Fibroblast of skin of left biceps (primary cell): ENCODE measurements at places on chromosomes 1 and 21.

DNA sequence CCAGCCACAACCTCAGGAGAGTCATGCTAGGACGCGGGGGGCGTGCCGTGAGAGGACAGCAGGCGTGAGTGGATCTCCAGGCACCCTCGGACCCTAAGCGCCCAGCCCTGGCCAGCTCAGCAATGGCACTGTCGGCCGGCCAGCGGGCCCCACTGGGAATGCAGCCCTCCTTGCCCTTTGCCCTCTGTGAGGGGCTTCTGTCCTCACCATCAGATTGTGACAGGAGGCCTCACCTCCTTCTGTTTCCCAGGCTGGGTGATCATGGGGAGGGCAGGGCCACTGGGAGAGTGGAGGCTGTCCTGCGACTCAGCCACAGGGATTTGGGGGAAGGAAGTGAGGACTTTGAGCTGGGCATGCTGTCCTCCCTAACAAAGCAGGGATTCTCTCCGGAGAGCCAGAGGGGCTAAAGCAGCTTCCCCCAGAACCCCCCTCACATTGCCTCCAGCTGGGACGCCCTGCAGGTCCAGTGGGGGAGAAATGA, 6.6 kb upstream of the LRRC3 start:
- DNase-seq, result no peak

DNA sequence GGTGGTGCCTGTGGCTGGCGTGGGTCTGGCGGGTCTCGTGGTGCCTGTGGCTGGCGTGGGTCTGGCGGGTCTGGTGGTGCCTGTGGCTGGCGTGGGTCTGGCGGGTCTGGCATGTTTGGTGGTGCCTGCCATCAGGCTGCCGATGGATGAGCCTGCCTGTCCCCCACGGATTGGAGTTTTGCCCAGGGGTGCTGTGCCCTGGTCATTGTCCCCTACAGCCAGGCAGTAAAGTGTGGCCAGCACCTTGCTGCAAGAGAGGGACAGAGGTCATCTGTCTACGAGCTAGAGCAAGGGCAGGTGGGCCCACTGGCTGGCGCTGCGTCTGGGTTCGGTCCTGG, 41.8 kb downstream of the SKI start:
- no peak for DNase-seq

DNA sequence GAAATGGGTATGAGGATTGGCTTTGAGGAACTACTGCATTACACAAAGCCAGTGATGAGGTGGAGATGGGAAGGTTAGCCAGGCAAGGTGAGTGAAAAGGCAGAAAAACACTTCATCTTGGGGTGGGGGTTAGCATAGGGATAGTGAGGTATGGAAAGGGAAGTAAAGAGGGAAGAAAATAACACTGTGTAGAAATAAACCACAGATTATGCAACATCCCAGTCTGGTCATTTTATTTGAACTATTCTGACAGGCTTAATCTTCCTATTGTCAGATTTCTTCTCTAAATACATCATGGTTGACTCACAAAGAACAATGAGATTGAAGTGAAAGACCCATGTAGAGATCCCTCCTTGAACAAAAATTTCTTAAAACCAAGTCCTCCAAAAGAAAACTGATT, 640.2 kb downstream of the PTPRC start:
- no peak for DNase-seq

- no peak for DNase-seq
These were observed 27.8 kb downstream of the CBR1 start for GRCh38 chr21:36097427-36098181.

GRCh38 chr1:217715681-217716080, 84.5 kb downstream of the SPATA17 start:
- DNase-seq, result no peak

GRCh38 chr1:205255941-205256780, 28.4 kb downstream of the TMCC2 start:
- no peak for DNase-seq

GRCh38 chr1:81540216-81540615, 260.5 kb upstream of the ADGRL2 start:
- DNase-seq, result no peak

DNA sequence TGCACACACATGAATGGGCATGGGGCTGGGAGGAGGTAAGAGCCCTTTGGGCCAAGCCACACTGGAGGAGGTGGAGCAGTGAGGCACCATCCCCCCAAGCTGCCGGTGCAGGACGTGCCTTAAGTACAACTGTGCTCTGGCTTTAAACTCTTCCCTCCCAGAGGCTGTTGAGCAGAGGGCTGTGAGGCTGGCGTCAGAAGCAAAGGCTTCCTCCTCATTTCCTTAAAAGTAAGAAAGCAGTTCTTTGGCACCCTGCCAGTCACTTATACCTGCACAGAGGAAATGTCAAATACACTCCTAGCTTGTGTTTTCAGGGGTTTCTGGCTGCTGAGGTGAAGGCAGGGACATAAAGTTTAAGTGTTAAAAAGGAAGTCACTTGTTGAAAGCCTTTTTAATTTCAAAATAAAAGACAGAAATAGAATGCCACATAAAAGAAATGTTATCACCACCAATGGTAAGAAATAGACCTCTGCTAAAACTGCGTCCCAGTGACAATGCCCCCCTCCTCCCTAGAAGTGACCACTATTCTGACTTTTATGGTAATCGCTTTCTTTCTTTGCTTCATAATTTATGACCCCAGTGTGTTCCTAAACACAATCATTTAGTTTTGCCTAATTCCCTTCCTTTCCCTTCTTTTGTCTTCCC, 33.0 kb downstream of the LAMC2 start:
- DNase-seq, result no peak

DNA sequence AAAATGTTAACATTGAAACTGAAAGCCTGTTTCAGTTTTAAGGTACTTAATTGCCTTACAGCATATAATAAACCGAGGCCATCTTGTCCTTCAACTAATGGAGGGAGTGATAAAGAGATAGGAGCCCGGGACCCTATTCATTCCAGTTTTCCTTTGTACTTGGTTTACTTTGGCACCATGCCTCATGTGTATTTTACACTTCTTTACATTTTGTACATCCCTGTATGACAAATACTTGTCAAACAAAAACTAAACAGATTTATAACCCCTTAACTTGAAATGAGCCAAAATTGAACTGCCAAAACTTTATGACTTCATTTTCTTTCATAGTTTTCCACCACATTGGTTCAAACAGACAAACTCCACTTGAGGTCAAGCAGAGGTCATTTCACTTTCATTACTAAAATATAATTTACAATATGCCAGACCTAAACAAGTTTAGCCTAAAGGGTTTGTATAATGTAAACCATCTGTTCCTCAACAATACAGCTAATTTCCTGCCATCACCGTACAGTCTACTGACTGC, 30.9 kb upstream of the UBE2U start:
- DNase-seq, result peak; percentile 66

- DNase-seq, result no peak
These were observed 69.8 kb upstream of the FAM3B start for GRCh38 chr21:41246808-41247207.

GRCh38 chr1:235649368-235650163, at the start of gene GNG4:
TSS of gene GNG4 (minus strand) at chr1:235649784. CDS start at chr1:235583838, 65,946 bp downstream.
- no peak for DNase-seq

DNA sequence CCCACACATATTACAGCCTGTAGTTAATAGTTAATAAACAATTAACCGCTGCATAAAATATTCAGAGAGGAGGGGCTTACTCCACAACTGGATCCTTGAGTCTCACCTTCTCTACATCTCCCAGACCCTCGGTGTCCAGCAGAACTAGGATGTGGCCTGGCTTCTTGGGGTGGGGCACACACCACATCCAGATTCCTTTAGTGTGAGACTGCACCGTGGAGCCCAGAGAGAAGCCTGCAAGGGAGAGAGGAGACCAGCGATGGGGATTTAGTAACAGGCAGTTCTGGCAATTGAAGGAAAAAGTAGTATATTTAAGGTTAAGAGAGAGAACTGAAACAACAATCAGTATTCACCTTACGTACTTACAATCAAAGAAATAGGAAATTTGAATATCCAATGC, 4.9 kb downstream of the GBP1 start:
- no peak for DNase-seq

GRCh38 chr1:199272628-199273086, 633.8 kb downstream of the PTPRC start:
- peak; percentile 72 for DNase-seq

DNA sequence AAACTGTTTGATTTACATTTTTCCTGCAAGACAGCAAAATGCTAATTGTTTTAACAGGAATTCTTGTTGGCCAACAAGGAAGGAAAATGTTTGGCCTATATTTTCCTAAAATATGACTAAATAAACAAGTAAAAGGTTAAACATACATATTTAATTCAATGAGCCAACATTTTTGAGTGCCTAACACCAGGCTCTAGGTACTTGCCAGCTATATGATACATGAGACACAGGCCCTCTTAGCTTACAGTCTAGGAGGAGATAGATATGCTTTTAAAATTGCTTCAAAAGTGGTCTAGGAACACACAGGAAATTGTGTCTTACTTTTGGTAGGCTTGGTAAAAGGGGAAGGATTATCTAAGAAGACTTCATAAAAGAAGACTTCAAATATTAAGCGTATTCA, 50.9 kb downstream of the PIGK start:
- DNase-seq, result no peak

DNA sequence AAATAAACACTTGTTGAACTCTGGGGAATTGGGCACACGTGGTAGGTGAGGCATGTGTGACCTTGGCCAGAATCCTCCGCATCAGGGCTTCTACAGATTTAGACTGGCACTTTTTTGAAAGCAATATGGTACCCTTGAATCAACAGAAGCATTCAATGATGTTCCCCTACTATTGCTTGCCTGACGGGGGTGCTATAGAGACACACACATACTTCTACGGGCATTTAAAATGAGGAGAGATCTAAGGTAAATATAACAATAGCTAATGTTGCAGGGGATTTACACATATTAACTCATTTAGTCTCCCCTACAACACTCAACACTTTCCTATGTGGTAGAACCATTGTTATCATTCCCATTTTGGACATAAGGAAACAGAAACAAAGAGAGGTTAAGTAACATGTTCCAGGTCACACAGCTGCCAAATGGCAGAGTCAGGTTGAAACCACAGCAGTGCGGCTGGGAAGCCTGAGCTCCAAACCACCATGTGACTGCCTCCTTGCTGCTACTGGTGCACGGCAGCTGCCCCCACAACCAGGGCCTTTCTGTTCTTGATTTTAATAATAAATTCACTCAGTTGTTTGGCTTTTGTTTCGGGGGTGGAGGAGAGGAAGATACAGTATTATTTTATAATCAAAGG, 147.4 kb downstream of the ZNF281 start:
- DNase-seq, result no peak

- no peak for DNase-seq
These were observed 28.0 kb downstream of the AGBL4 start for GRCh38 chr1:49995734-49996133.

GRCh38 chr1:152237093-152237492, 13.1 kb upstream of the HRNR start:
- no peak for DNase-seq

GRCh38 chr1:174262349-174263241, 103.3 kb downstream of the RABGAP1L start:
- DNase-seq, result no peak

GRCh38 chr21:29187944-29188343, 57.5 kb downstream of the MAP3K7CL start:
- peak; percentile 79 for DNase-seq

DNA sequence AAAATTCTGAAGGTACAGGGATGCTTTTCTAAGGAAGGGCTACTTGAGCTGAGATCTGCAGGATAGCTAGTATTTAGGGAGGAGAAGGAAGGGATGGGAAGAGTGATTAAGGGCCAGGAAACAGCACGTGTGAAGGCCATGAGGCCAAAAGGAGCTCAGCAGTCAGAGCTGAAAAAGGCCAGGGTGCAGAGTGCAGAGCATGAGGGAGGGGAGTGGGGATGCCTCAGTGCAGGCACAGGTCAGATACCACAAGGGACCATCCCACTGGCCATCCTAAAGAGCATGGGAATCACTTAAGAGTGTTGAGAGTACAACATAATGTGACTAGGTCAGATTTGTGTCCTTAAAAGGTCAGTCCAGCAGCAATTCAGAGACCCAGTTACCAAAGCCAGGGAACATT, 16.0 kb downstream of the LRRN2 start:
- no peak for DNase-seq

GRCh38 chr1:2216767-2217058, 11.4 kb upstream of the SKI start:
- no peak for DNase-seq

DNA sequence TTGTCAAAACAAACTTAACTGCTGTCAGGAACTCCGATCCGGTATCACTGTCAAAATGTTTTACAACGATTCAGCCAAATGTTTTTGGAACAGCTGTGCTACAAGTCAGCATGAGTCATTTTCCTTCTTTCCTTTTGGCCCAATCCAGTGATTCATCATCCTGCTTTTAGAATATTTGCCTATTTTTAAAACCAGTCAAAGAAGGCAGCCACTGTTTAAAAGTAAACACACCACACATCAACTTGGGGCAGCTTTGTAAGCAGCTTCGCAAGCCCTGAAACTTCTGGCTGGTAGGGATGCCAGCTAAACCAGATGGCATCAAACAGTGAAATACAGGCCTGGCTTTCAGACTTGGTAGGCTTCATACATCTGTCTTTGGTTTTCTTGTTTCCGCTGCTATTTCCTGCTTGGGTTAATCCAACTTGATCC, 14.9 kb downstream of the MAP3K7CL start:
- DNase-seq, result peak; percentile 66

GRCh38 chr1:6198646-6199297, 623 bp downstream of the RPL22 start:
- no peak for DNase-seq

DNA sequence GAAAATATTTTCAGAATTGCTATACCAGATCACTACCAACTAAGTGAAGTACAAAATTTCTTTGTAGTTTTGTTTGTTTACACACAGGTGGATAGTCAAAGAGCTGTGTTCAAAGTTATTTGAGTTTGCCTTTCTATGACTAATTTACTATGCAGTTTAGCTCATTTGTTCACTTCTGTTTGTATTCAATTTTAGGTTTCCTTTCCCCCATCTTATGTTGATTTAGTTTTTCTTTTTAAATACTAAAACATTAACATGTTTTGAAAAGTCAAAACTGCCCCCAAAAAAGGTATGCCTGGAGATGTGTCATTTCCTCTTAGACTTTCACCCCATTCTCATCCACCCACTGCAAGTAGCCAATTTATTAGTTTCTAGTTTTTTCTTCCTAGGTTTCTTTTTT, 18.7 kb upstream of the RIPPLY3 start:
- DNase-seq, result no peak

- peak; percentile 57 for DNase-seq
These were observed 3.1 kb upstream of the P3R3URF start for GRCh38 chr1:46179138-46180081.

DNA sequence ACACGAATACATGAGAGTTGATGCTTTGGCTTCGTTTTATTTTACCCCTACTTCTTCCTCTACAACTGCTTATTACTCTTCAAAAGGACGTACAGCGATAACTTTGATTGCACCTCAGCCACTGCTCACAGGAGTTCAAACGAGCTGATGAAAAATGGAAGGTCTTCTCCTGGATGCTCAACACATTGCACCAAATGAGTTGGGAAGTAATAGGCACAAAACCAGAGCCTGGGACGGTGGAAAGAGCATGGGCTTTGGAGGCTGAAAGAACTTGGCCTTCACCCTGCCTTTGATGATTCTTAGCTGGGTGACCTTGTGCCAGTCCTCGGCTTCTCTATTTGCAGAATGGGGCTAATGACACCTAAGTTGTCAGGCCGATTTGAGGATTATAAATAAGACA, 4.8 kb downstream of the CD53 start:
- DNase-seq, result no peak

- DNase-seq, result peak; percentile 45
These were observed 213.3 kb downstream of the ROR1 start for GRCh38 chr1:63987014-63987627.
